ENCODE measurements at places on chromosomes 5 and 9.

GRCh38 chr9:122223435-122223834, 5.3 kb downstream of the LHX6 start:
- no peak for DNase-seq

- DNase-seq: no peak
Observed at GRCh38 chr5:93677359-93677891, 64.0 kb downstream of the POU5F2 start.

- no peak for DNase-seq
Observed at GRCh38 chr9:32468740-32469139, 57.3 kb downstream of the RIGI start.

DNA sequence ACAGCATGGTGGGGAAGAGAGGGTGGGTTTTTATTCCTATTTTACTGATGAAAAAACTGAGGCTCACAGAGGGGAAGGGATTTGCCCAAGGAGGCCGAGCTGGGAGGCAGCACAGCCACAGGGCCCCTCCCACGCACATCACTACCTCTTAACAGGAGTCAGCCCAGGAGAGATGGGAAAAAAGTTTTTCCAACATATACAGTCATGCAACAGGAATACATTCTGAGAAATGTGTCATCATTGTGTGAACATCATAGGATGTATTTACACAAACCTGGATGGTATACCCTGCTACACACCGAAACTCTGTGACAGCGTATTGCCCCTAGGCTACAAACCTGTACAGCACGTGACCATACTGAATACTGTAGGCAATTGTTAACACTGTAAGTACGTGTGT, 11.6 kb downstream of the TRAF1 start:
- no peak for DNase-seq

DNA sequence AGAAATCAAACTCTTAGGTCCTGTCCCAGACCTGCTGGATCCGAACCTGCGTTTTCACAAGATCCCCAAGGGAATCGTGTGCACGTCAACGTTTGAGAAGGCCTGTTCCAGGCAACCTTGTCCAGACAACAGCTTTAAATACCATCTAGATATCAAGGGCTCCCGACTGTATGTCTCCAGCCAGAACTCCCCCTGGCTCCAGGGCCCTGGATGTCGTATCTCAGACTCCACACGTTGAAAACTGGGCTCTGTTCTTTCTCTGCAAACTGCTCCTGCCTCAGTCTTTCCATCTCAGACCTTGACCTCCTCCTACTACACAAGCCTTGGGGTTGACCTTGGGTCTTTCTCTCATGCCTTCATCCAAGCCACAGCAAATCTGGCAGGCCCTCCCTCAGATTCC, 5.8 kb upstream of the ENG start:
- DNase-seq: no peak

DNA sequence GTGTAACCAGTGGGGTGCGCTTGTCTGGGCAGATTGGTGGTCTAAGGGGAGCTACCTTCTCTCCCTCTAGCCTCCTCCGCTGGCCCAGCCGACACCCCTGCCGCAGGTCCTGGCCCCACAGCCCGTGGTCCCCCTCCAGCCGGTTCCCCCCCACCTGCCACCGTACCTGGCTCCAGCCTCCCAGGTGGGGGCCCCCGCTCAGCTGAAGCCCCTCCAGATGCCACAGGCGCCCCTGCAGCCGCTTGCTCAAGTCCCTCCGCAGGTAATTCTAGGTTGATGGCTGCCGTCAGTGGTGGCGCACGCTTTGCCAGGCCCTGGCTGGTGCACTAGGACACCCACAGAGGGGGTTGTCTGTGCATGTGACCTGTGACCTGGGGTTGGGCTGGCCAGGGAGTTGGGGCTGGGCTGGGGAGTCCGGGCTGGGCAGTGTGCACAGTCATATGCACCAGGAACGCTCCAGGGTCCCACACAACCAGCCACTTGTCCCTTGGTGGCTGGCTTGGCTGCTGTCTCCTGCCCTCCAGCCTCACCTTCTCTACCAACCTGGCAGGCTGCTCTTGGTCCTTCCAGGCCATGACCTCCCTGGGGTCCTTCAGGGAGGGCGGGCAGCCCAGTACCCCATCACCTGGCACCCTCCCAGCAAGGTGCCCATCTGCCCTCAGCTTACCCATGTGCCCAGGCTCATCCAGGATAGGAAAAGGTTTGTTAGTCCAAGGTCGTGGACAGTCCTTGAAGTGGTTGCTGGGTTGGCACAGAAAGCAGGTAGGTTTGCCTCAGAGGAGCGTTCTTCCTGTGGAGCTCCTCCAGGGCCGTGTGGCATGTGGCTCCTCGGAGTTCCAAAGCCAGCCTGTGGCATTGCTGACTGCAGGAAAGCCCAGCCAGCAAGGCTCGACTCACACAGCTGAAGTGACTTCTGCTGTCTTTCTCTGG, 73.2 kb downstream of the WNK2 start:
- no peak for DNase-seq

- DNase-seq: no peak
Observed at GRCh38 chr5:10935536-10935935, 174.5 kb upstream of the DAP start.

GRCh38 chr9:3436629-3437420, 89.0 kb downstream of the RFX3 start:
- no peak for DNase-seq

GRCh38 chr9:37094751-37095150, 25.6 kb upstream of the ZCCHC7 start:
- DNase-seq: no peak

- DNase-seq: no peak
Observed at GRCh38 chr5:29113516-29113915, 2075.1 kb upstream of the CDH9 start.

DNA sequence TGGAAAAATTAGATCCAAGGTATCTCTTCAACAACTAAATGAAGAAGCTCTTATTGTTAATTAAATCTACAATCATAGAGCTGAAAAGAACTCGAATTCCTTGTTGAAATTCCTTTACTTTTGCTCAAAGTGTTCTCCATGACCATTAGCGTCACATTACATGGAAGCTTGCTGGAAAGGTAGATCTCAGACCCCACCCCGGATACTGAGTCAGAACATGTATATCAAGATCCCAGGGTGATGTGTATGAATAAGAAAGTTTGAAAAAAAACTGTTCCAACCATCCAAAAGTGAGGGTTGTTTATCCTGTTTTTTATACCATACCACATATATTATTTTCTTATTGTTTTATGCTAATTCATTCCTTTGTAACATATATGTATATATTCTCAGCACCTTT, 237.1 kb upstream of the PUM3 start:
- no peak for DNase-seq

- no peak for DNase-seq
Observed at GRCh38 chr5:115461093-115461492, 83.5 kb downstream of the FEM1C start.

- DNase-seq: no peak
Observed at GRCh38 chr5:35438786-35439185, 178.9 kb upstream of the SPEF2 start.

DNA sequence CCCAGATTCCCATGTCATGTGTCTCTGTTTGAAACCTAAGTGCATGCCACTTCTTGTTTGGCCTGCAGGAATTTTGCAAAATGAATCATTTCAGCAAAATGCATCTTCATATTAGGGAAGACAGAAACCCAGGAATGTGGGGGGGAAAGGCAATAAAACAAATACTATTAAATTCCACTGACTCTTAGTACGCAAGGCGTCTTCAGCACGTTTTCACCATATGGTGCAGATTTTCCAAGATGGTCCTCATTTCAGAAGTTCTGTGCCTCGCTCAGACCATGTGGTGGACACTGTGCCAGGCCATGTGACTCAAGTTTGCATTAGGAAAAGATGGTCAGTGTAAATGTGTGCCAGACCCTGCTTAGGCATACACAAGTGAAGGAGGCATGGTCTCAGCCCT, 184.0 kb downstream of the ACTL7B start:
- DNase-seq: no peak

GRCh38 chr9:16619914-16620520, 250.5 kb downstream of the BNC2 start:
- DNase-seq: no peak

All from activated T-helper 2 cell treated with anti-CD3 and anti-CD28 coated beads, Interferon-gamma antibody, Interleukin-2, Interleukin-4, amounts not matched to agents 10 μg/mL and 5 μg/mL and 100 μg/mL, durations not matched to agents 14 hours and 24 hours and 36 hours (primary cell).